Activated CD4-positive, alpha-beta T cell treated with anti-CD3 and anti-CD28 coated beads, Interleukin-2, Interleukin-4, amounts not matched to agents 100 ng/mL and 50 ng/mL, durations not matched to agents 16 hours and 8 hours (primary cell): ENCODE measurements at places on chromosomes 7 and 10.
A peak's percentile ranks its signal among the peaks of the same experiment; 100 is the strongest.

GRCh38 chr7:134447383-134447782 lies 11.5 kb downstream of the AKR1B1 start:
- no peak for DNase-seq

GRCh38 chr7:123190109-123190831 lies 9.5 kb downstream of the SLC13A1 start:
- peak; percentile 53 for DNase-seq

GRCh38 chr10:102111276-102111675 lies 8.9 kb downstream of the LDB1 start:
- no peak for DNase-seq

- DNase-seq, result peak; percentile 38
These were observed 404.2 kb downstream of the THSD7A start for GRCh38 chr7:11427686-11428273.

DNA sequence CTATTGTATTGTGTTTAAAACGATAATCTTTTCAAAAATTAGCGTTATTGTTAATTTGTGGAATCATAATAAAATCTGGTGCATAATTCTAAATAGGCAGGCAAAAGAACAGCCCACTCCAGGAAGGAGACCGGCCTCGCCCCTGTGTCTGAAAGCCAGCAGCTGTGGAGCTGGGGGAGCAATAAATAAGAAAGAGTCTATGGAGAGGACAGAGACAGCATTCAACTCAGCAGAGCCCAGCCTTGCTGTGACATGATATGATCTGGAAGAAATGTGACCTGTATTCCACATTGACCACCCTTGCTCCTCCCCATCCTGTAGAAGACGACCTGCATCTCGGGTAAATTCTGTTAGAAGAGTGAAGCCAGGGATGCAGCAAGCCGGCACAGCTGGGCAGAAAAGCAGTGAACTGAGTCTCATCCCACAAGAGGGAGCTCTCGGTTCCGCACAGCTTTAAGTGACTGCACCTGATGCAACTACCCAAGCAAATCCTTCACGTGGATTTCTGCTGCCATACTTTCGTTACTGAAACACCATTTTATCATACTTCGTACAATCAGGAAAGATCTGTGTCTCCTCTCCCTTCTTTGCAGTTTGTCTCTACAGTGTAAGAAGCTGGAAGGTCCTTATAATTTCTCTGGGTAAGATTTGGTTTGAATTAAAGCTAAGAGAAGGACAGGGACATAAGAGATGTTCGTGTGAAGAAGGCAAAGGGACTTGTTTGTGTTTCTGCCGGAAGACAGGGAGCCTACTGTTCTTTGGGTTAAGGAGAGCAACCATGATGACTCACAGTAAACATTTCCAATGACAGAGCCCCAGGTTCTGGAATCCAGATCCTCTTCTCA lies 427.1 kb downstream of the GPAM start:
- peak; percentile 15 for DNase-seq

GRCh38 chr7:96727534-96728088 lies 18.0 kb upstream of the SEM1 start:
- DNase-seq, result no peak

DNA sequence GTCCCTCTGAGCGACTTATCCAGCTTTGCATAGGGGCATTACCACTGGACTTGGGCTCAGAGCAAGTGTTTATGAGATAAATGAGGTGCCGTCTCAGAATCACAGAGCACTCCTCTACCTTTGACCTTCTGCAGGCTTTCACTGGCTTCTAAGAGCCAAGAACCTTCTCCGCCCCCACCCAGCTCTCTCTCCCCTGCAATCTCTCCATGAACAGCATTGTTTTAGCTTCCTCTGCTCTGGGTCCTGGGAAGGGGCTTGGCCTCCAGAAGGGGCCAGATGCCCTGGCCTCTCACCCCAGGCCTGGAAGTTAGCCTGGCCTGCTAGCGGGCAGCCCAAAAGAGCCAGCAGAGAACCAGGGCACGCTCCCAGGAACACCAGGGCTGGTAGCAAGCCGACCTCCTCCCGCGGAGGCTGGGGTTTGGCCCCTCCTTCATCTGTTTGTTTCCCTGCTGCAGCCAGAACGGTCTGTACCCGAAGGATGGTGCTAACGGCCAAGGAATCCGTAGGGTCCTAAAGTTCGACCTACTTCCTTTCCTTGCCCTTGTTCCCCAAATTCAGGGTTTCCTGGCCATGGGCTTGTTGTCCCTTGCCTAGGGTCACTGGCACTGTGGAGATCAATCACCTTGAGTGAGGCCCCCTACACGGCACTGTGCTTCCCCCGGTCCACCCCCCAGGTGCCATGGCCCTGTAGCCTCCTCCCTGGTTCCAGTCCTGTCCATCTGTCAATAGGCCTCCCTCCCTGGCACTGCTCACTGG lies 18.7 kb upstream of the DDIT4 start:
- DNase-seq, result no peak

GRCh38 chr7:117383046-117383445 lies 44.2 kb downstream of the ASZ1 start:
- DNase-seq, result no peak

GRCh38 chr7:150939466-150939865 lies 38.7 kb downstream of the KCNH2 start:
- DNase-seq, result no peak

GRCh38 chr7:14691597-14692203 lies 210.9 kb downstream of the DGKB start:
- DNase-seq, result peak; percentile 26

DNA sequence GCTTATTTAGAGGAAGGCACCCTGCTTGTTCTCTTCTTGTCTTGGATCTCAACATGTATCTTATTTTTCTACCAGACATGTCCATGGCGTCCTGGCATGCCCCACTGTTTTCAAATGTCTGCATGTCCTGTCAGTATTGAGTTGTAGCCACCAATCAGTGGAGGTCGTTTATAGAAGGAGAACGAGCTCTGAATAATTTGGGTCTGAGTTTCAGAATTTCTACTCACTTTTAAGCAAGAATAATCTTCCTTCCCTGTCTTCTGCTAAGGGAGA lies 2.9 kb upstream of the HOXA13 start:
- DNase-seq, result no peak

GRCh38 chr7:96833676-96834453 lies 124.2 kb upstream of the SEM1 start:
- DNase-seq, result no peak

DNA sequence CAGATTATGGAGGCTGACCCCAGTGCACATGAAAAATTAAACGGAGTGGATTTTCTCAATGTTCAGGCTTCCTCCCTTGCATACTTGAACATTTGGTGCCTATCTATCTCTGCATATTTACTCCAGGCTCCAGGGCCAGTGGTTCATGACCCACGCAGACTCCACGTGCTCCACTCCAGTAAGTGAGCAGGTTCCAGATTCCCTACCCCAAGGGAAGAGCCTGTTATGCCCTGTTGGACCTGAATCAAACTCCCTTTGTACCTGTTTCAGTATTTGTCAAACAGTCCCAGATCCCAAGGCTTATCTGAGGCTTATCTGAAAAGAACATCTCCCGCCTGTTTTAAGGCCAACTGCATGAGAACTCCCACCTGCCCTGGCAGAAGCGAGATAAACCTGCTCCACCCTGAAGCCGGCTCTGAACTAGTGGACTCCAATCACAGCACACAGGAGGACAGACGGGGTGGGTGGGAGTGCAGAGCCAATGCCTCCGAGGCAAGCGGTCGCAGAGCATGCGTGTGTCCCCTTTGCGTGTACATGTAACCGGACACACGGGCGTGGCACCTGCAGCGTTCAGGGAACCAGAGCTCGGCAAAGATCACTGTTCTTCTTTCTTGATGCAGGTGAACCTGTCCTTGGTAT lies 2.3 kb upstream of the FUOM start:
- DNase-seq, result no peak

GRCh38 chr10:88949912-88950837 lies 2.4 kb downstream of the ACTA2 start:
- no peak for DNase-seq

DNA sequence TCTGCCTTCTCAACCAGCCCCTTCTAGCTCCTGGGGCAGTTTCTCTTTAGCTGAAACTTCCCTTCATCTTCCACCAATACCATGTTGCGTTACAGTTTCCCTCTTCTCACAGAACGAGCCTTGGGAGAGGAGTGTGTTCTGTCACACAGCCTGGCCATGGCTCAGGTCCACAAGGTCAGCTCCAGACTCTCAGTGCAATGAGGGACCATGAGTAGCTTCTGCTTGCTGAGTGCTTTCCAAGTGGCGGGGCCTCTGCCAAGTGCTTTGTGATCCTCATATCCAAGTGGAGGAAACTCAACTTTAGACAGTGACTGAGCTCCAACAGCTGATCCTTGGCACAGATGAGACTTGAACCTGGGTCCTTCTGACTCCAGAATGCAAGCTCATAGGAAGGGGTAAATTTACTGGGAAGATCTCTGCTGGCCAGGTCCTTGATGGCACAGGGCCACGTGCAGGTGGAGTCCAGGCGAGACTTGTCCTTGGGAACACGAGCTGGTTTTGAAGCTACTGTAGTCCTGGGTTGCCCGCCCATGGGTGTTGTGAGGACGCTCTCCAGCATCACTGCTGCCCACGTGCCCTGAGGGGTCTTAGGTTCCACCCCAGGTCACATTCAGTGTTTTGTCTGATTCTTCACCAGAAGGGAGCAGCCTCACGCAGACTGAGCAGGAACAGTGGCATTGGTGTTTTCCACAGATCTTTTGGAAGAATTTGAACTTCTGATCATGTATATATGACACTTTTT lies 238.0 kb downstream of the EBF3 start:
- DNase-seq, result no peak

DNA sequence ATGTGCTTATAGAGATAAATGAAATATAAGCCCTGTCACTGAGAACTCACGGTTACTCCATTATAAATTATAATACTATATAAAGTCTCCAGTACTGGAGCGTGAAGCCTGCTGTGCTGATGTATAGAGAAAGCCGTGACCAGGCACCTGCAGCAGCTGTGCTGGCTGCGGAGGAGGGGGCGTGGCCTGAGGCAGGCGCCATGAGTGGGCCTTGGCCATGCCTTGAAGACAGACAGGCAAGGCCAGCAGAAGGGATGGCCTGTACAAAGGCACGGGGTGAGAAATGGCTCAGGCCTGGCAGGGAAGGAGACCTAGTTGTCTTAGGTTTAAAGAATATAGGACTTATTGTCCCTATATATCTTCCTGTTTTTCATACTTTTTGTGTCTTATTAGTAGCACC lies 218.5 kb upstream of the STK17A start:
- DNase-seq, result no peak

- no peak for DNase-seq
These were observed 411.9 kb upstream of the KLF6 start for GRCh38 chr10:4196771-4197390.

DNA sequence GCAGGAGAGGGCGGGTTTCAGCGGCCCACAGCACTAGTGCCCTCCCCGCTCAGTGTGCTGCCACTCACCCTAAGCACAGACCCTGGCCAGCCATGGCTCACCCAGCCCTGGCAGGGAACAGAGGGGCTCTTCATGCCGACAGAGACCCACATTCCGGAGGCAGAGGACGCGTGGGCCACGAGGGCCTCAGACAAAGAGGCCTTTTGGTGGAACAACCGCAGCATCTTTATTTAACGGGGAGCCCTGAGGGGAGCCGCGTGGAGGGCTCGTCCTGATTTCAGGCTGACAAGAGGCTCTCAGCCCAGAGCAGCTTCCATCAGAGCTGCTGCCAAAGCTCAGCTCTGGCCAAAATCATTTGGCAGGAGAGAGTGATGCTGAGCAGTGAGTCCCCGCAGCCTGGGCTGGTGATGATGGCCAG lies 127.8 kb downstream of the SH3PXD2A start:
- no peak for DNase-seq

DNA sequence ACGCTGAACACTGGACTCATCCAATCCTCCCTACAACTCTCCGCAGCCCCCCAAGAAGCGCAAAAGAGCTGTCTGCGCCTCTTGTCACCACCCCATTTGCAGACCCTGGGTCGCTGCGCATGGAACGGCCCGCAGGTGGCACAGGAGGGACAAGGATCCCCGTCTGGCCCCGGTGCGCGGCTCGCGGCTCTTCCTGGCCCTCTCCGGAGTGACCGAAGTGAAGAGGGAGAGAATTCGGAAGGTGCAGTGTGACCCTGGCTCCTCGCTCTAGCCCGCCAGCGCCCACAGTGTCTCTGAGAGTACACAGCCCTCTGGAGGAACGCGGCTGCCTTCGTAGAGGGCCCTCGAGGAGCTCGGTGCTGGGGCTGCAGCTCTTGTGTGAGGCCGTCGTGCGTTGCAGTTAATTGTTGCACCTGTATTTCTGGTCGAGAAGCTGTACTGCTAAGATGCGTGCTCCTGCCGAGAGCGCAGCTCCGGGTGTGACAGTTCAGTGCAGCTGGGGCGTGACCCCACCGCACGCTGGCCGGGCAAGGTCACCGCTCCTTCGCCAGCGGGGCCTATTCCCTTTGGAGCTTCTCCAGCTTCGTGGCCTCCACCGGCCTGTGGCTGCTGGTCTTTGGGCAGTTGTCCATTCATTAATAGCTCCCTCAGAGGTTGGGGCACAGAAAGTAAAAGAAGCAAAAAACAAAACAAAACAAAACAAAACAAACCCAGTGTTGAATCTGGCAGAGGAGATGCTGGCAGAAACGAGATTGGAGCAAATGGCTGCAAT lies 119.0 kb downstream of the SEC23IP start:
- DNase-seq, result no peak

GRCh38 chr7:44064791-44065430 lies 456 bp downstream of the PGAM2 start:
- no peak for DNase-seq

GRCh38 chr7:120334475-120334874 lies 61.5 kb downstream of the KCND2 start:
- DNase-seq, result no peak

GRCh38 chr10:62742536-62743061 lies 61.9 kb upstream of the ADO start:
- no peak for DNase-seq

DNA sequence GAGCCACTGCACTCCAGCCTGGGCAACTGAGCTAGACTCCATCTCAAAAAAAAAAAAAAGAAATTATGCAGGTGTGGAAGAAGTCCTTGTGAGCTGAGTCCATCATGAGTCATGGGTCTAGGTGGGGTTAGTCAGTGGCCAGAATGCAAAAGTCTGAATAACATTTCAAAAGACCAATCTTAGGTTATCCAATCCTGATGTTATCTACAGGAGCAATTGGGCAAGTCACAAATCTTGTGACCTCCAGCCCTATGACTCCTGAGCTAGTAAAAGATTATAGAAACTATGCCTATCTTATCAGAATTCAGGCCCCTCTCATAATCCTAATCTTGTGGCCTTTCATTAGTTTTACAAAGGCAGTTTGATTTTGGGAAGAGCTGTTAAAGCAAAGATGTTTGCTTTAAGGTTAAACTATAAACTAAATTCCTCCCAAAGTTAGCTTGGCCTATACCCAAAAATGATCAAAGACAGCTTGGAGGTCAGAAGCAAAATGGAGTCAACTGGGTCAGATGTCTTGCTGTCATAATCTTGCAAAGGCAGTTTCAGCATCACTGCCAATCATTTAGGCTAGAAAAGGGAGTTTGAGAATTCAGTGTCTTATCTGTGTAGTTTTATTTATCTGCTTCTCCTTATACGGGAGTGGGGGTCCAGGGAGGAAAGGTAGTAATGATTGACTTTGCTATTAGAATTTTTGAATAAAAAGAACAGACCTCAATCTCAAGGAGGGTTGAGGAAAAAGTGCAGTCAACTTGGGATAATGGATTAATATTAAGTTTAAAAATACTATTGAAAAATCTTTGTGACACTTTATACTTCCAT lies 71.2 kb upstream of the TRIM24 start:
- DNase-seq, result no peak

- DNase-seq, result no peak
These were observed 361.5 kb upstream of the LRRTM3 start for GRCh38 chr10:66564287-66564686.
